ENCODE measurements at places on chromosomes 3 and 15.

GRCh38 chr3:90052425-90052950 is 945.1 kb downstream of the EPHA3 start:
- DNase-seq: no peak

GRCh38 chr15:101669744-101670143 is 17.6 kb upstream of the TM2D3 start:
- DNase-seq: no peak

DNA sequence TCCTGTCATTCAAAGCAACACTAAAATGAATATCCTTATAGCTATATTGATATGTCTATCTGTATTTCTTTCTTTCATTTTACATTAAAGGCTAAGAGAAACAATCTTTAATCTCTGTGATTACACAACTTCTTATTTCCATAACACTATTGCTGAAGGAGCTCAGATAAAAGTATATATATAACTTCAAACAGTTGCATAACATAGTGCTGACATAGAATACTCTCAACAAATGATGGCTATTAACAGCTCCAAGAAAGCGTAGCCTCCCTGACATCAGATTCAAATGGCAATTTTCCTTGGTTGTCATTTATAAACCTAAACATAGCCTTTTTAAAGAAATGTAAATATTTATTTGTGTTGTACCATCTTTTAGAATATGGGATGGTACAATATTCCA is 116.6 kb upstream of the PTPRG start:
- no peak for DNase-seq

GRCh38 chr15:65076486-65077290 is at the start of gene KBTBD13:
KBTBD13 (plus strand) TSS chr15:65076746; CDS start chr15:65076816, 70 bp downstream.
- no peak for DNase-seq

DNA sequence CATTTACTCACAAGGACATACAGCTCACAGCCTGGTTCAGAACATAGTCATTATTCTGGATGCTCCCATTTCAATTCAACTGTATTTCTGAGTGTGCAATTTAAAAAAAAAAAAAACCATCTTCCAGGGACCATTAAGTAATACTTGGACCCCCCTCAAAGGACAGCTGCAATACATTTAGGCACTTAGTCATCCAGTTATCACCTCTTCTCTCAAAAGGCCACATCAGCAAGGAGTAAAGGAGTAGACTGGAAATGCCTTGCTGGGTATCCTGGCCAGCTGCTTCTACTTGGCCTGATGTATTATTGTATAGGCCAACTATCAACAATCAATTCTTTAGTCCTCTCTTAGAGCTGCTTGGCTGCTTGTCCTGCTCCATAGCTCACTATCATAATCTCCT is 211.4 kb upstream of the SETMAR start:
- DNase-seq: no peak

GRCh38 chr3:66816090-66816761 is 181.9 kb upstream of the KBTBD8 start:
- no peak for DNase-seq

GRCh38 chr15:80440024-80440423 is 35.8 kb downstream of the ARNT2 start:
- no peak for DNase-seq

DNA sequence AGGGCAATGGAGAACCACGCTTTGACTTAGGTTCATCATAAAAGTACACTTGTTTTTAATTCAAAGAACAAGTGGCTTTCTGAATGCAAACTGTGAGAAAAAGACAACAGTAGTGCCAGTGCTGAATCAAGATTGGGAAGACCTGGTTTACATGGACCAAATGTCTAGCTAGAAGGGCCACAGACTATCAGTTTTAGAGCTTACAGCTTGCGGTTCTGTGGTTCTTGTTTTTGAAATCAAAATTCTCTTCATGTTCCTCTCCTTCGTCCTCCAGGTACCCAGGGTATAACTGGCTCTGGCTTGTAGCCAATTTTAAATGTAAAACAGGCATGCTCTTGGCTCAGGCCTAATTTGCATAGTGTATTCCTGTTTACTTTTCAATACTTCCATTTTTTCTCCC is 124.6 kb downstream of the TGFBR2 start:
- no peak for DNase-seq

GRCh38 chr3:169022457-169022856 is 641.1 kb downstream of the MECOM start:
- no peak for DNase-seq

DNA sequence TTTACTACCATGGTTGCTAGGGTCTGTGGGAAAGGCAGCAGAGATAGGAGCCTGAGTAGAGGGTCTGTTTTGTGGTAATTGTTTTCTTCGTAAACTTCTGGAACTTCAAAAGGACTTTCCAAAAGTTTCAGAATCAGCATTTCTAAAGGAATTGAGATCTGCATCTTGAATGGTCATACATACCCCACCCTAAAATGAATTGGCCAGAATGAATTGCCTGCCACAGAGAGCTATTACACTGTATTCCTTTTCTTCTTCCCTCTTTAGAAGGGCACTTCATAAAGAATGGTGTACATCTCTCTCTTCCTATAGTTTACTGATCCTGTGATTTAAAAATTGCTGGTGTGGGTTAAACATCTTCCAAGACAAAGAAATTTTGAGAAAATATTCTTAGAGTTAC is 525.7 kb downstream of the NLGN1 start:
- DNase-seq: no peak

DNA sequence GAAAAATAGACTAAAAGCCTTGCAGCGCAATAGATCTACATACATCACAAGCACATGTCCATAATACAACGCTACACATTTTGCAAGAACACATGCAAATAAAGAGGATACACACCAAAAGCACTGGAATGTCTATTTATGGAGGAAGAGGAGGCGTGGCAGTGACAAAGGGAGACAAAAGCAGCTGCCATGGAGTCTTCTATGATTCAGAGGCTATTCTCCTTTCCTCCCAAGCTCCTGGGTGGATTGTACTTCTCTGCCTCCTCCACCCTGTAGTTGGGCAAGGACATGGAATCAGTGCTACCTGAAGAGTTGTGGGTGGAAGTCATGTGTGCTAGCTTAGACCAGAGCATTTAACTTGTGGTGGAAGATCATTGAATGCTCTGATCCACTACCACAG is 57.9 kb upstream of the ABHD2 start:
- DNase-seq: no peak

GRCh38 chr3:65706776-65707568 is 331.7 kb downstream of the MAGI1 start:
- no peak for DNase-seq

- no peak for DNase-seq
Measured at GRCh38 chr3:59469948-59470723, 420.3 kb upstream of the CFAP20DC start.

- DNase-seq: no peak
Measured at GRCh38 chr3:101725194-101725889, 928 bp downstream of the CEP97 start.

DNA sequence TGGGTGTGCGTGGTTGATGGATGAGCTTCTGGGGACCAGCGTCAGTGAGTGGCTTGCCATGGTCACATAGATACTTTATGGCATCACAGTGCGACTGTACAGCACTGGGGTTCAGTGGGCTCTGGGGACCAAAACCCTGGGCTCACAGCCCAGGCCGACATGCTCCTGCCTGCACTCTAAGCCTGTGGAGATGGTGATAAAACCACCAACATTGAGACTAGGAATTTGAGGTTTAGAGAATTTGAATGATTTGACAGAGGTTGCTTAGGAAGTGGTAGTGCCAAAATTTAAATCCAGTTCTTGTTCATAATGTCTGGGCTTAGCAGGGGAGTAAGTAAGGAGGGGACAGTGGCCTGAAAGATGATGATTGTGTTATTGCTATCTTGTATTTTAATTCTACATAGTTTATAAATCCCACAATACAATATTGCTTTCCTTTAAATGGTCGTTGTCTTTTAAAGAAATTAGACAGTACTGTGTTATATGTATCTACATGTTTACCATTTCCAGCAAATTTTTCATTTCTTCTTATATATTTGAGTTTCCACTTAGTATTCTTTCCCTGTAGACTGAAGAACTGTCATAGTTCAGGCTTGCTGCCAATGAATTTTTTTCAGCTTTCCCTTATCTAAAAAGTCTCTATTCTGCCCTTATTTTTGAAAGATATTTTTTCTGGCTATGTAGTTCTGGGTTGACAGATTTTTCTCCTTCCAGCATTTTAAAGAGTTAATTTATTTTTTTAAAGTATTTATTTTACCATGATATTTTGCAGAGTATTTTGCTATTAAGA is 235.4 kb upstream of the RGMA start:
- DNase-seq: no peak

DNA sequence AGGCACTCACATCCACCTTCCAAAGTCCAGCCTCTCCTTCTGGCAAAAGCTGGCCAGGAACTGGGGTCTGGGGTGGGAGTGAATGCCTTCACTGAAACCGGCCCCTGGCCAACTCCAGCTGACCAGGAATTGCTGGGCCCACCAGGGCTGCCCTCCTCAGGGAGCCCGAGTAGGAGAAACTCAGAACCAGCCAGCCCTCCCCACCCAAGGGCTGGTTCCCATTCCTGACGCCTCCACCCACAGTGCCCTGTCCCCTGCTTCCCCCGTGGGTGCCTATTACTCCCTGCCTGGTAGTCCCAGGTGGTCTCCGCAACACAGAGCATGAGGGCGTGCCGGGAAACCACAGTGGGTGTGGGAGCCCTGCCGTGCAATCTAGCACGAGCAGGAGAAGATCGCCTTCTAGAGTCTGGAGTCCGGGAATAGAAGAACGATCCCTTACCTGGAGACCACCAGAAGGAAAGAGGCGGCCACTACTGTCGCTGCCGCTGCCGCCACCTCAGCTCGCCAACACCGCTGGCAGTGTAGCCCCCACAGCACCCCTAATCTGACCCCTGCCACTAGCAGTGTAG is 178.8 kb downstream of the POTEB3 start:
- DNase-seq: no peak

DNA sequence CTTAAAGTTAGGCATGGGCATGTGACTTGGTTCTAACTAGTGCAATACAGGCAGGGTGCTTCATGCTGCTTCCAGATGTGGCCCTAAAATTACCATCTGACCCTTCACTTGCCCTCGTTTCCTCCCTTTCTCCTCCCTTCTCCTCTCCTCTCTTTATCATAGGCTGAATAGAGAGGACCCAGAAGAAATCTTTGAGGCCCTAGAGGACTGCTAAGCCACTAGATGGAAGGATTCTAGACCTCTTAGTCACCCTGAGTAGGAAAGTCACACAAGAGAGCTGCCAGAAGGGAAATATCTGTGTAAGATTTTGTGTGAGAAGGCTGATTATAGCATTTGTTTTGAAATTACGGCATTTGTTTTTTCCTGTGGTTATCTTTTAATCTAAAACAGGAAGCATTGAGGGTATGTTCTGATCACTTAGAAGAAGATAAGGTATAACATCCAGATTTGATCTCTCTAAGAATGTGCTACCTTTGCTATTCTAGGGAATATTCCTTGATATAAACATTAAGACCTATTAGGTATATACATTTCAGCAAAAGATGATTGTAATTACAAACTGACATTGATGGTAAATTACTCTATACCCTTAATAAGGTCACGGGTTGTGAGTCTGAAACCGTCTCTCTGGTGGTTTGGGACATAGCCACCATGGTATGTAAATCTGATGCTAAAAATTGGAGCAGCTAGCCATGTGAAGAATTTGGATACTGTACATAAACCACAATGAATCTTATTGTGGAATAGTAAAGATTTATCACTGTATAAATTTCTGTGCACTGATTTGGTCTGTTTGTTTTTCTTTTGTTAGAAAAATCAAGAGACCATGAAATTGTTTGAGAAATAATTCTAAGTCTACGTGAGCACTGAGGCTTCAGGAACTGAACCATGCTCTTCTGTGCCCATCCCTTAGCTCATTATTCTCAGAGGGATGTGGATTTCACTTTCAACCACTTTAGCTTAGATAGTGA is 84.1 kb downstream of the TP63 start:
- no peak for DNase-seq

DNA sequence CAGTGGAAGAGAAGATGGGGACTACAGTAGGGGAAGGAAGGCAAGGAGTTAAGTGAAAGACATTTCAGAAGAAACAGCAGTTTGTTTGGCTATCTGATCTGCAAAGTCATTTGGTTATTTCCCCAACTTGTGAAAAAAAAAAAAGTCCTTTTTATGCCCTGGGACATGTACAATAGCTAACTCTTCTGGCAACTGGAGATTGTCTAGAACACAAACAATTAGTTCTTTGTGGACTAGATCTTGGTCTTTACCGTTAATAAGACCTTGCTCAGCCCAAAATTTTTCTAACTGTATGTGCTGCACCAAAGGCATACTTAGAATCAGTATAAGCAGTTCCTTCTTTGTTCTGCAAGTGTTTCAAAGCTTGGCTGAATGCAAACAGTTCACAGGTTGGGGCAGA is 103.5 kb upstream of the NECTIN3 start:
- no peak for DNase-seq

GRCh38 chr15:77456746-77457145 is 36.1 kb downstream of the HMG20A start:
- no peak for DNase-seq

GRCh38 chr3:120646771-120647432 is 35.1 kb downstream of the HGD start:
- DNase-seq: no peak

- no peak for DNase-seq
Measured at GRCh38 chr3:151578495-151578894, 117.6 kb upstream of the IGSF10 start.

- no peak for DNase-seq
Measured at GRCh38 chr3:4060064-4060463, 243.1 kb upstream of the SETMAR start.

GRCh38 chr15:65354835-65355172 is 23.0 kb downstream of the IGDCC3 start:
- DNase-seq: no peak

DNA sequence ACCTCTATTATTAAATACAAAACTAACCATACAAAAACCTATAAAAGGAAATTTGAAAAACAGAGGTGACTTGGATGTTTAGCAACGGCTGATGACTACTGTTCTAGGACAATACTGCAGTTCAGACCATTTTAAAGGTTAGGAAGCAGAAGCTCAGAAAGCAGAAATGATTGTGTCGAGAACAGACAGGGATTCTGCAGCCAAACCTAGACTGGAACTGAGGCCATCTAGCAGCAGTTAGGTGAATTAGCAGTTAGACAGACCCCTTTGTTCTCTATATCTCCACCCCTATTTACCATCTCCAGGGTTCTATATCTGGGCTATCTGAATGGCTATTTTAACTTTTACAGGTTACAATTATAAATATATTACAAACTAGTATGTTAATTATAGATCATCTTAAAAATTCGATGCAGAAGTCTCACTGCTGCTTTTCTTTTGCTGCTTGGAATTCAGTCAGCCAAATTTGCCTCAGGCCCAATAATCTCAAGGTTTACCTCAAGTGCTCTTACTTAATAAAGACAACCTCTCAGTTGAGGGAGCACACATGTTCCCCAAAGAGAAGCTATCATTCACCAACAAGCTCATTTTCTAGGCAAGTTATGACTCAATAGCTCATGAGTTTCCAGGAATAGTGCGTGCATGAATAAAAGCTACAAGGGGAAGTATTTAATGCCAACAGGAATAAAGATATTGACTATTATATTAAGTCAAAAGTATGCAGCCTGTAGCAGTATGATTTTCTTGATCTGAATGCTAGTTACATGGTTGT is 9.3 kb upstream of the IL1RAP start:
- DNase-seq: no peak

DNA sequence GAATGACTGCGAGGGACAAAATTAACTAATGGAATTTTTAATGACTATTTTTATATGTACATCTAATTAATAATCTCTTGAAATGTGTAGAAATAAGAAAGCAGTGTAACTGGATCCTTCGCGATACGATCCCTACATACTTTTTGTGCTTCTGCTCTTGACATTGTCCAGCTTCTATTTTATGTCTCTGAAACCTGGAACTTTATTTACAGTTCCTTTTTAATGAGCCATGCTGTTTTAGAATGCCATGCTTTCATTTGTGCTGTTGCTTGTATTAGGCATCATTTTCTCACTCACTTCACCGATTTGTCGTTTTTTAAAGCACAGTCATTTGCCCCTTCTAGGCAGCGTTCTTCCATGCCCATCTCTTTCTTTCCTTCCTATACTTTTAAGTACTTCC is 301.3 kb downstream of the EDEM1 start:
- no peak for DNase-seq

Data from activated naive CD4-positive, alpha-beta T cell (primary cell).